ENCODE measurements at places on chromosomes 4 and X. TPM values are rescaled to one million over a fixed set of nuclear protein-coding genes. Genes with fewer than 3 reads are reported as not detected.

The CXCL11 gene
- total RNA-seq = not detected

- H3K27ac ChIP-seq = no peak overlapping the region
- DNase-seq = no peak
- no peaks in the 10 kb centered on the region for H3K27me3 ChIP-seq
- no peaks in the 10 kb centered on the region for H3K4me1 ChIP-seq
These were observed 388.7 kb downstream of the ADGRL3 start for GRCh38 chr4:61588621-61589402.

The PDZD4 gene
- total RNA-seq = 8.0 TPM

- H3K4me3 ChIP-seq = no peak overlapping the region
- DNase-seq = no peak
- no peaks in the 10 kb centered on the region for H3K27me3 ChIP-seq
- no peaks in the 10 kb centered on the region for H3K4me1 ChIP-seq
These were observed 278.4 kb downstream of the CAMK2D start for GRCh38 chr4:113483131-113483530.

The TMPRSS11B gene
- total RNA-seq = not detected

GRCh38 chr4:87555773-87556619 is 26.8 kb upstream of the SPARCL1 start:
- H3K27ac ChIP-seq = peak overlapping the region; percentile 40
- DNase-seq = no peak
- no peaks in the 10 kb centered on the region for H3K4me1 ChIP-seq
- H3K4me3 ChIP-seq = no peak overlapping the region
- H3K27me3 ChIP-seq = no peaks in the 10 kb centered on the region

The EVC2 gene
- total RNA-seq = 6.4 TPM

Measured in upper lobe of left lung (tissue), 6 donors.